ENCODE measurements at places on chromosomes 7 and 10.
A peak's percentile ranks its signal among the peaks of the same experiment; 100 is the strongest.

DNA sequence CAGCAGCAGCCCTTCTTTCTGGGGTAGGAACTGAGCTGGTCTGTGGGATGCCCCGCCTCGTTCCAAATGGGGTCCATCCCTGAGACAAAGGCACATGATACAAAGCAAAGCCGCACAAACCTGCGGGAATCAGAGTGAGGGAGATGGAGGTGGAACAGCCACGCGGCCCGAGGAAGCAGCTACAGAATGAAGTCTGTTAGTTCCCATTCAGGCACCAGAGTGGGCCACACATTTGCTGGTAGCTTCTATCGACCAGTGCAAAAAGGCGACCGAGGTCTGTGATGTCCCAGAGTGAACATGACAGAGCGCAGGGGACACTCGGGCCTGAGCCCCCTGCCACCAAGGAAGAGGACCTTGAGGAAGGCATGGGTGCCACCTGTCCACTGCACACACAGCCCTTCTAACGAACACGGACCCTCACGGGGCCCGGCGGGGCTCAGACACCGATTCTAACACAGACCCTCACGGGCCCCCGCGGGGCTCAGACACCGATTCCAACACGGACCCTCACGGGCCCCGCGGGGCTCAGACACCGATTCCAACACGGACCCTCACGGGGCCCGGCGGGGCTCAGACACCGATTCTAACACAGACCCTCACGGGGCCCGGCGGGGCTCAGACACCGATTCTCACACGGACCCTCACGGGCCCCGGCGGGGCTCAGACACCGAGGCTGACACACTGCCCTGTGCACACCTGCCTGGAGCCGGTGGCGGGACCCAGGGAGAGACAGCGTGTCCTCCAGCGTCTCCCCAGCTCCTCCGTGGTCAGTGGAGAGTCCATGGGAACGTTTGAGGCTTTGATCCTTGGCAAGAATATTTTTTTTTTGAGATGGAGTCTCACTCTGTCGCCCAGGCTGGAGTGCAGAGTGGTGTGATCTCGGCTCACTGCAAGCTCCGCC is 32.8 kb upstream of the FAM20C start:
- DNase-seq: no peak

- DNase-seq: no peak
Observed at GRCh38 chr7:40546616-40547501, 412.1 kb downstream of the SUGCT start.

DNA sequence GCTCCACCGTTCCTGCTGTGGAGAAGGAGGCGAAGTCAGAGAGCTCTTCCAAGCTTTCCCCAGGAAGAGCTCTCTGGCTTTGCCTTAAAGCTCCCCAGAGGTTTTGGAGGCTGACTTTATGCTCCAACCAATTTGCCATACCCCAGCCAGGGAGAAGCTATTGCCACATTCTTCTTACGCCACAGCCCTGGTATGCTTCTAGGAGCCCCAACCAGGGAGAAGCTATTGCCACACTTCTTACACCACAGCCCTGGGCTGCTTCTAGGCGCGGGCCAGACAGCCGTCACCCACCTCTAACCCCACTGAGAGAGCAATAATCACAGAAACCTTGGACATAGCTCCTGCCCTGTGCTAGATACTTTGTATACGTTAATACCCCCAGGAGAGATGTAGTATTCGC is 951 bp downstream of the ELOVL3 start:
- DNase-seq: peak; percentile 65

GRCh38 chr10:58813573-58813972 is 300.9 kb downstream of the BICC1 start:
- no peak for DNase-seq

GRCh38 chr10:98429320-98430072 is 14.5 kb upstream of the PYROXD2 start:
- DNase-seq: no peak

- DNase-seq: no peak
Observed at GRCh38 chr10:11218395-11218794, 200.7 kb downstream of the CELF2 start.

DNA sequence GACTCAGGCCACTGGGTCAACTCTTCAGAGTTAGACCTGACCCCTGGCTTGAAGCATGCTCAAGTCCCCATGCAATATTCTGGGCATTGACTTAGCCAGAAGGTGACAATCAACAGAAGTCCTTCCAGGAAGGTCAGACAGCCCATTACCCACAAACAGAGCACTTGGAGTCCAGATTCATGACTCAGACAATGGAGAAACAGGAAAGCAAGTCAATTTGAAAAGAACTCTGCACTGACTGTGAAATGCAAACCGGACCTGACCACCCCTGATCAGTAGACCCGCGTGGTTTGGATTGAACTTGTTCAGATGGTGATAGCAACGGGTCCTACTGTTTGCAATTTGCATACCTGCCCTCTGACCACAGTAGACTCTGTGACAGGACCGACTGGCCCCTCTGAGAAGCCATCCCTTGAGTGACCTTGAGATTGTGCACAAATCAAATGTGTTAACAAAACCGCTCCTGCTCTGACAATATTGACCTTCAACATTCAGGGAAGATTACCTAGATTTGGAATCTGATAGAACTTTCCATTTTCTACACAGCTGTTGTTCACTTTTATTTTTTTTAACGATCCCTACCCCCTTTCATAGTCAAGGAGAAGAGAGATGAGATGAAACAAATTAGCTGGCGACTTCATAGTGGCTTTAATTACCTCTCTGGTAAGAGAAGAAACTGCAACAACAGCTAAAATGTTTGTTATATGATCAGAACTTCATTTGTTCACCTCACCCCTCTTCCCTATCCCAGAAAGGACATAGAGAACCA is 138.7 kb downstream of the NRP1 start:
- no peak for DNase-seq

- DNase-seq: no peak
Observed at GRCh38 chr7:23336799-23337283, 37.7 kb downstream of the MALSU1 start.

DNA sequence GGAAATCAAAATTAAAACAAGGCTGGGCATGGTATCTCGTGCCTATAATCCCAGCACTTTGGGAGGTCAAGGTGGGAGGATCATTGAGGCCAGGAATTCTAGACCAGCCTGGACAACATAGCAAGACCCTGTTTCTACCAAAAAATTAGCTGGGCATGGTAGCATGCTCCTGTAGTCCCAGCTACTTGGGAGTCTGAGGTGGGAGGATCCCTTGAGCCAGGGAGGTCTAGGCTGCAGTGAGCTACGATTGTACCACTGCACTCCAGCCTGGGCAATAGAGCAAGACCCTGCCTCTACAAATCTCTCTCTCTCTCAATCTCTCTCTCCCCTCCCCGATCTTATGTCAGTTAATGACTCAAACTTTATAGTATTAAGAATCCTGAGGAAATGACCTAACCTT is 3.8 kb downstream of the KPNA7 start:
- DNase-seq: no peak

DNA sequence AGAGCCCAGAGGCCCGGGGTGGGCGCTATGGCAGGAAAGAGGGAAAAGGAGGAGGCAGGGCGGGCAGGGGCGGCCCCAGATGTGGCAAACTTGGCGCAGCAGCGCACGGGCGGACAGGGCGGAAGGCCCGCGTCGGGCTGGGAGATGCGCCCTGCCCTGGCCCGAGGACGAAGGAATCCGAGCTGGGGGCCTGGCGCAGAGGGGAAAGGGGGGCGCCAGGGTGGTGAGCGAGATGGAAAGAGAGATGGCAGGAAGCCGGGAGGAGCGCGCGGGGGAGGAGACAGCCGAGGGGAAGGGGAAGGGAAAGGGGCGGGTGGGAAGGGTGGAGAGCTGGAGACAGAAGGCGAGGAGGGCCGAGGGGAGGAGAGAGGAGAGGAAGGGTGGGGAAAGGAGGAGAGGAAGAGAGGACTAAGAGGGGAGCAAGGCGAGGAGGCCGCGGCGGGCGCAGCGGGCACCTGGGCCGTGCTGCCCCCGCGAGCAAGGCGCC is at the start of gene MARVELD1:
Gene MARVELD1, plus strand, starts transcription at position 392 of the 487 bp plus-strand sequence. CDS start 147 bp downstream, outside the sequence.
- DNase-seq: peak; percentile 93

- no peak for DNase-seq
Observed at GRCh38 chr10:34719328-34719727, 95.8 kb downstream of the PARD3 start.

DNA sequence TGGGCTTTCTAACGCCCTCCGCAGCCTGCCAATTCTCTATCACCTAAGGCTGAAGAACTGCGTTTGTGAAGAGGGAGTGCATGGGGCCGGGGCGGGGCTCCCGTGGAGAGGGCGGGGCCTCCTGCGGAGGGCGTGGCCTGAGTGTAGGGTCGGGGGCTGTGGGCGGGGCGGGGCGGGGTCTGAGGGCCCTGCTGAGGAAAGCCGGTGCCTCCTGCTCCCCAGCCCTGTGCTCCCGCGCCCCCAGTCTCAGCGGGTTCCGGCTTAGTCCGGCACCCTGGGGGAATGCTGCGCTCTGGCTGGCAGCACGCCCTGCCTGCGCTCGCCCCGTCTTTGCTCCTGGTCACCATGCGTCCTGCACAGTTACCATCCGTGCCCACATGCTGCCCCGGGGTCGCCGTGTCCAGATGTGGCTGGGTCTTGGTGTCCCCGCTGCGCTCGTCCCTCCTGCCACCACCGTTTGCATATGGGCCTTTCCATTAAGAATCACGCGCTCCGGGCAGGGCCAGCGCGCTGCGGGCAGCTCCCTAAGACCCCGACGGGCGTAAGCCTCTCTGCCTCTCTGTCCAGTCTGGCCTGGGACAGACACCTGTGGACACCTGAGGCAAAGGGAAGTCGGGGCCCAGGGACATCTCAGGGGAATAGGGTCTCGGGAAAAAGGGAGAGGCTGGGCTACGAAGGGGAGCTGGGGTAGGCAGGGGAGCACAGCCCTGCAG is 144.0 kb upstream of the RET start:
- no peak for DNase-seq

DNA sequence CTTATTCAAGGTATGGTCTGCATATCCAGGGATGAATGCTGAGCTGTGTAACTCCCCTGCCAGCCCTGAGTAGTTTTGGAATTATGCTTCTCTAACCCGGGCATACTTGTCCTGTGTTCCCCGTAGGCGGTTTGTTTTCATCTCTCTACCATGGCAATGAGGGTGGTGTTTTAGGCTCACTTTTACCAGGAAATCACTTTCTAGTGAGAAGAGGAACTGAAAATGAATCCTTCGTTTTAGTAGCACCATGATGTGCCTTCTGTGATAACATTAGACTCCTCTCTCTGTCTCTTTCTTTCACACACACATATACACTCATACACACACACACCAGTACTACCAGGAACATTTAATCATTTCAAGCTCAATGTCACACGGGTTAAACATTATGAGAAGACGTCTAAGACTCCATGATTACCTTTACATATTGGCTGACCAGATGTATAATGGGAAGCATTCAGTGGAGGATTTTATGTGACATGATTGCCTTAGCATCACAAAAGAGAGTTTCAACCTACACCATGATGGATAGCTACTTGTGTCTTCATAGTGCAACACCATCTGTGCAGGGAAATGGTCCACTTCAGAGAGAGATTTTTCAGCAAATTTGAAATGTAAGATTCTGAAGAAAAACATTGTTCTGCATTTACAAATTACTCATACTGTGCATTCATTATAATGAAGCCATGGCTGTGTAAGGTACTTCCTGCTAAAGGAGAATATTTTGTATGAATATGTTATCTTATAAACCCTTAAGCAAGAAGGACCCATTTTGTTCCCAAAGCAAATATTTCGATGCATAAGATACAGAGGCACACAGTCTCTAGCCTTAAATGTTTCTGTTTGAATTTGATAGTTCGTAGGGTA is 31.0 kb upstream of the PFKP start:
- DNase-seq: no peak

- no peak for DNase-seq
Observed at GRCh38 chr10:132787495-132788179, 1.7 kb upstream of the NKX6-2 start.

DNA sequence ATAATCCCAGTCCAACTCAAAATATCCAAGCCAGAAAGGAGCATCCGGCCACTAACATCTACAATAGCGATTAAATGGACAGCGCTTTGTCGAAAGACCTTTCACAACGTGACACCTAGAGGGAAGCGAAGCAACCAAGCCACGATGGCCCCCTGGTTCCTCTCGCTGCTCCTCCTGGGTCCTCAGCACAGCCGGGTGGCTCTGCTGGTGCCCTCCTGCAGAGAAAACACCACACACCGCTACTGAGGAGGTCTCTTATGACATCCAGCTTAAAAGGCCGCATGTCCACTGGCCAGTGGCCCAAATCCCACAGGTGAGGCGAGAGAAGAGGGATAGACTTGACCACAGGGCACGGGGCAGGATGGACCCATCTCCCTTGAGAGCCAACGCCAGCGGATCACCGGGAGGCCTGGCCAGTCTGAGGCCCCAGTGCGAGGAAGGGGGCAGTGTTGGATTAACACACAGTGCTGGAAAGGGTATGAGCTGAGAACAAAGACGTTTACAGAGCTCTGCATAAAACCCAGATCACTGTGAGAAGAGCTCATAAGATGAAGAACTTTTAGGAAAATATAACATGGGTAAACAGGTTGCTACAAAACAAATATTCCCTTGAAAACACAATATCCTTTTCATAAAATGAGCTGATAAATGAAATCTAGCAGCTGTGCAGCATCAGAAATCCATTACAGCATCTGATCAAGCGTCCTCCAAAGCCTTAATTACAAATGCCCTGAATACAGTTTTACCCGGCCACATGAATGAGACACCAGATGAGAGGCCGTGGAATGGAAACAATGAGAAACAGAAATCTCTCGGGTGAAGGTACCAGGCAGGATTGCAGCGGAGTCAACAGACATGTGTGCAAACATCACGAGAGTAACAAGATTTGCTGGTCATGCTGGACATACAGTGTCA is 236.7 kb downstream of the DIP2C start:
- peak; percentile 20 for DNase-seq

DNA sequence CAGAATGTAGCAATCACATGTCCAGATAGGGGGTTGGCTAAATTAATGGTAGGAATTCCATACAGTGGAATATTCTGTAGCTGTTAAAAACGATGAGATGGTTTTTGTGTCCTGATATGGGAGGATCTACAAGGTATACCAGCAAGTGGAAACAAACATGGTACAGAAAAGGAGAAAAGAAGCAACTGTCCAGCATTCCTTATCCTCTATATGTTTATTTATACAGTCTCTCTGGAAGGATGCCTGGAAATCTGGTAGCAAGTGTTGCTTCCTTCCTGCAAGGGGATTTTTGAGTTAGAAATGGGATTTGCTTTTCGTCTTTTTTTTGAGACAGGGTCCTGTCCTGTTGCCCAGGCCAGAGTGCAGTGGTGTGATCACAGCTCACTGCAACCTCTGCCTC is 19.3 kb downstream of the IL15RA start:
- DNase-seq: peak; percentile 62

GRCh38 chr10:25465582-25466372 is 291.0 kb downstream of the GPR158 start:
- no peak for DNase-seq

- peak; percentile 75 for DNase-seq
Observed at GRCh38 chr10:30534465-30535144, 94.9 kb downstream of the LYZL2 start.

DNA sequence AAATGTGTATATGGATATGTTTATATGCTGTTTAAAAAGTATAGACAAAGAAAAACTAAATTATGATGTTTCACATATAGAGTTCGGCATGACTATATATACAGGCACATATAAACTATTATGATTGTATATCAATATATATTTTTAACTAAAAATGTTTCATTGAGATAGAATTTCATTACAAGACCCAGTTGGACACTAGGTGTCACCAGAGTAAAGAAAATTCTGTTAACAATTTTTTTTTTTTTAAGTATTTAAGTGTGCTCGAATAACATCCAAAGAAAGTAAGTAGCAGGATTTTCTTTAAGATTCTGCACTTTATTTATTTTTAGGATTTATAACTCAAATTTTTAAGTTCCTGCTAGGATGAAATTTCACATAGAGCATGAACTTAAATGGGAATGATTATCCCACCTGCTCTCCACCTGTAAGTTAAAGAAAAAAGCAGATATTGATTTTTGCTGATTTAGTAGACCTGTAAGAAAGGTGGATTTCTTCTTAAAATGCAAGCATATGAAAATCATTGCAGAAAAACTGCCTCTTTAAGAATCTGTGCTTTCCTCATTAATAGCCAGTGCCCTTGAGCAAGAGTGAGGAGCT is 961.5 kb downstream of the PCDH15 start:
- DNase-seq: peak; percentile 27

Measured in fibroblast of skin of scalp (primary cell).